GM23248 (cell line): ENCODE measurements at places on chromosomes 3 and 15.

- DNase-seq: peak; percentile 2
These were observed 77.6 kb downstream of the FHIT start for GRCh38 chr3:61173676-61174075.

DNA sequence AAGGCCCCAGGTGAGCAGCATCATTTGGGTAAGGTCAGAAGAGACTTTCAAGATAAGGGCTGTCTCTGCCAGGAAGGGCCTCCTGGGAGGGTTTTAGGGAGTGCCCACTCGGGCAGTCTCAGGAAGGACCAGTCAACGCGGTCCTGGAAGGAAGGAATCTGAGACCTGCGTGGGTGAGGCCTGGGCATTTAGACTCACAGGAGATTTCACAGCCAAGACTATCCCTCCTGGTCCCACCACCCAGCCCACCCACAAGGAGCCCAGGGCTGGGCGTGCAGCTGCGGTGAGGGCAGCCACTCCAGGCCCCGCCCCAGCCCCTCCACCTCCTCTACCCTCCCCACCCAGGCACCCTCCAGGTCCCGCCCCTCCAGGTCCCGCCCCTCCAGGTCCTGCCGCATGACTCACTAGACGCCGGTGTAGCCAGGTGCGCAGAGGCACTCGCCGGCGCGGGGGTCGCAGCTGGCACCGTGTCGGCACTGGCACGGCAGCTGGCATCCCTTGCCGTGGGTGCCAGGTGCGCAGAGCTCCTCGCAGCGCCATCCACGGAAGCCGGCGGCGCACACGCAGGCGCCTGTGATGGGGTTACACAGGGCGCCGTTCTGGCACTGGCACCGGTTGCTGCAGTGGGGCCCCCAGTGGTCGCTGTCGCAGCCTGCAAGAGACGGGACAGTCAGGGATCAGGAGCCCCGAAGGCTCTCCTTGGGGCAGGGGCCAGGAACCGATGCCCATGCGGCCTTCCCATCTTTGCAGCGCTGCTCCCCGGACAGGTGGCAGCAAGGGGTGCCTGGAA, 112.7 kb downstream of the RAB11A start:
- no peak for DNase-seq

DNA sequence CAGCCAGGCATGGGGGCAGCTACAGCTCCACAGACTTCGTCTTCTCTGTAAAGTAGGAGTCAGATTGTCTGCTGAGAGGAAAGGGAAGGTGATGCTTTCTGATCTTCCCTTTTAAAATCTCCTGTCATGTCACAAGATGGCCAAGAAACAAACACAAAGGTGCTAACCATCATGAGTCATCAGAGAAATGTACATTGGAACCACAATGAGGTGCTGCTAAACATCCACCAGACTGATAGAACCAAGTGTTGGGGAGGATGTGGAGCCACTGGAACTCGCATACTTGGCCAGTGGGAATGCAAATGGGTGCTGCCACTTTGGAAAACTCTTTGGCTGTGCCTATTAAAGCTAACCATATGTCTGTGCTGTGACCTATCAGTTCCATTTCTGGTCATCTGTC, 268.8 kb downstream of the SLCO3A1 start:
- DNase-seq: no peak

DNA sequence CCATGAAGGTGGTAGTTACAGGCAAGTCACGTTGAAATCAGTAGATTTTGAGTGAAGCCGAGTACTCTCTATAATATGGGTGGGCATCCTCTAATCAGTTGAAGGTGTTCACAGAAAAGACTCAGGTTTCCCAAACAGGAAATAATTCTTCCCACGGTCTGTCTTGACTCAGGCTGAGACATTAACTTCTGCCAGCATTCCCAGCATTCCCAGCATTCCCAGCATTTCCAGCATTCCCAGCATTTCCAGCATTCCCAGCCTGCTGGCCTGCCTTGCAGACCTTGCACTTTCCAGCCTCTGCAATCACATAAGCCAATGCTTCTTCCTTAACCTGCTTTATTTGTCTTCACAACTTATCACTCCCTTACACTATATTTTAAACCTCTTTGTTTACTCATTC, 542.3 kb upstream of the ROBO2 start:
- DNase-seq: peak; percentile 25

DNA sequence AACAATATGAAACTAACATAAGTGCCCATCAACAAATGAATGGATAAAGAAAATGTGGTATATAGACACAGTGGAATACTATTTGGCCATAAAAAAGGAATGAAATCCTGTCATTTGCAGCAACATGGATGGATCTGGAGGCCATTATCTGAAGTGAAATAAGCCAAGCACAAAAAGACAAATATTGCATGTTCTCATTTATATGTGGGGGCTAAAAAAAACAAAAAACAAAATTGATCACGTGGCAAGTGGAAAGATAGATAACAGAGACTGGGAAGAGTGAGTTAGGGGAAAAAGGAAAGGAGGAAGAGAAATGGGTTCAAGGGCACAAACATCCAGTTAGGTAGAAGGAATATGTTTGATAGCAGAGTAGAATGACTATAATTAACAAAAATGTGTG, 155.9 kb upstream of the BHLHE40 start:
- no peak for DNase-seq

- no peak for DNase-seq
These were observed 254.3 kb upstream of the ARHGEF26 start for GRCh38 chr3:153866901-153867300.

DNA sequence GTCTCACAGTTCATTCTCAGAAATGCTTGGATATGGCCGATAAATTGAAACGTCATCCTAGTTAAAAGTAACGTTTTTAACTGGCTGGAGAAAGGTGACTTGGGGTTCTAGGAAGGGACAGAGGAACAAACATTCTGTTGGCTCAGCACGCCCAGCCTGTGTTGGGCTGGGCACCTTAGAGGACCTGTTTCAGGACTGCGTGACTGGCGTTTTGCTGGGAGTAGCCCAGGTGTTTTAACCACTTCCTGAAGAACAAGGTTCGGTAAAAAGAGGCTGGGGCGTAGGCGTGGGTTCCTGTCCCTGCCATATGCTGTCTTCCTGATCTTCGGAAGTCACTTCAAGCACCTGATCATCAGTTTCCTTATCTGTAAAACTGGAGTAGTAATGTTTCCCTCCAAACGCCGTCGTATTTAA, 1.1 kb upstream of the TLNRD1 start:
- no peak for DNase-seq

- DNase-seq: no peak
These were observed 1049.1 kb downstream of the FHIT start for GRCh38 chr3:60202052-60202726.

DNA sequence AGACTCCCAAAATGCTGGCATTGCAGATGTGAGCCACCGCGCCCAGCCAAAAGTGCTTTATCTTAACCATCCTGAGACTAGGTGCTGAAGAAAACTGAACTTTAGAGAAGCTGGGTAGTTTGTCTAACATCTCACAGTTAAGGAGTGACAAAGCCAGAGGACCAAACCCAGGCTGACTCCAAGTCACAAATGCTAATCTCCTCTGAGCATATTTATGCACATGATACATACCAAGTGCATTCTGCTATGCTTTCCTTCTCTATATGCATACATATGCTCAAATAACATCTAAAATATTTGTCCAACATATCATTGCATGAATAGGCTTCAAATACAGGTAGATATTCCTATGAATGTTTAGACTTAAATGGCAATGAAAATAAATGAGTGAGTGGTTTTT, 256.9 kb downstream of the CTNNB1 start:
- no peak for DNase-seq

- no peak for DNase-seq
These were observed 19.1 kb upstream of the PLCH1 start for GRCh38 chr3:155763870-155764463.

GRCh38 chr15:90213818-90214204, 12.7 kb downstream of the SEMA4B start:
- DNase-seq: no peak

- no peak for DNase-seq
These were observed 28.6 kb downstream of the ABTB1 start for GRCh38 chr3:127701280-127701911.

- DNase-seq: peak; percentile 73
These were observed 793.0 kb downstream of the MCTP2 start for GRCh38 chr15:95024351-95024750.

- DNase-seq: no peak
These were observed 461.9 kb downstream of the AGBL1 start for GRCh38 chr15:86541540-86541939.

GRCh38 chr15:57950381-57950946, 115.0 kb downstream of the ALDH1A2 start:
- no peak for DNase-seq

DNA sequence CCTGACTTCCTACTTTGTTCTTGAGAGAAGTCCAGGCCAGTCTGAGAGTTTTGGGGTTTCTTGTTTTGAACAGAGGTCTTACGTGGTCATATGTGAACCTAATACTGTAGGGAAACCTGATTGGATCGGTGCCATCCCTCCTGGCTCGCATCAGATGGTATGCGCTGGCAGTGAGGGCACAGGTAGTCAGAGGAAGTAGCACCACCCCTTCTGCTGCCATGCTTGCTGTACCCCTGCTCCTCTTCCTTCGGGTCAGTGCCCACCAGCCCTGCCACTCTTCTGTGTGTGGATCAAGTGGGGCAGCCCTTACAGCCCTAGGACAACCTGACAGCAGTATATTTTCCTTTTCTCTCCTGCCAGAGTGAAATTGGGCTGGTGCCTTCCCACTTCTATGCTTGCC, 39.7 kb downstream of the CHCHD6 start:
- no peak for DNase-seq

- no peak for DNase-seq
These were observed 15.8 kb upstream of the ALAS1 start for GRCh38 chr3:52182196-52182595.
